Vagina (tissue), 2 donors: ENCODE measurements at places on chromosomes 1 and 21. TPM values are rescaled to one million over a fixed set of nuclear protein-coding genes. Genes with fewer than 3 reads are reported as not detected.

DNA sequence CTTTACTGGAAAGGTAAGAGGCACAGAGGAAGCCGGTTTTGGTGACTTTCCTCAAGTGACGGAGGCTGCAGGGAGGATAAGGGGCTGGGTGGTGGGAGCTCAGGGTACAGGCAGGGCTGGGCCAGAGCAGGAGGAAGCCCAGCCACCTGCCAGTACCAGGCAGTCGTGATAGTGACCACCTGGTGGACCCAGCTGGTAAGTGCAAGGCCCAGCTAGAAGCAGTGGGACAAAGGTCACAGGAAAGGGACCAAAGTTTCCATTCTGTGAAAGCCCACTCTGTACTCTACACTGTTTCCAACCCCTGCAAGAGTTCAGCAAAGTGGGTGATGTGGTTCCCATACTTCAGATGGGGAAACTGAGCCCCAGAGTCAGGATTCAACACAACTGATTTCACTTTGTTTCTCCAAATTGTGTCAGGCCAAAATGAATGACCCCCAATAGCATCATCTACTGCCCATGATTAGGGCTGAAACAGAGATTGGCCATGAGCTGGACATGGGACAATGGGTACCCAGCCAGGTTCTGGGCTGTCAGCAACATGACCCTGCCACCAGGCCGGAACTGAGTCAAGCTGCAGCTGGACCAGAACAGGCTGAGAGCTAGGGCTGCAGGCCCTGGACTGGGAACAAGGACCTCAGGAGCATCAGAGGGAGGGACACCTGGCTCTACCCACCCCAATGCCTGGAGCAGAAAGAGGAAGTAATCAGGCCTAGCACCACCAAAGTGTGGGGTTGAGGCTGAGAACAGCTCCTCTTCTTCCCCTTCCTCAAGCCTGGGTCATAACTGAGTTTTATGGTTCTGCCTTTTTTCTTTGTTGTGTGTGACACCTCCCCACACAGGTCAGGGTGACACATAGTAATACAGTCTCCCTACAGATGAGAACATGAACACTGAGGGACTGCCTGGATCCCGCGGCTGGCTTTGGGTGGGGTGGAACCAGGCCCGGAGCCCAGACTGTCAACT is 50.2 kb downstream of the KCNN3 start:
- no peak for DNase-seq

DNA sequence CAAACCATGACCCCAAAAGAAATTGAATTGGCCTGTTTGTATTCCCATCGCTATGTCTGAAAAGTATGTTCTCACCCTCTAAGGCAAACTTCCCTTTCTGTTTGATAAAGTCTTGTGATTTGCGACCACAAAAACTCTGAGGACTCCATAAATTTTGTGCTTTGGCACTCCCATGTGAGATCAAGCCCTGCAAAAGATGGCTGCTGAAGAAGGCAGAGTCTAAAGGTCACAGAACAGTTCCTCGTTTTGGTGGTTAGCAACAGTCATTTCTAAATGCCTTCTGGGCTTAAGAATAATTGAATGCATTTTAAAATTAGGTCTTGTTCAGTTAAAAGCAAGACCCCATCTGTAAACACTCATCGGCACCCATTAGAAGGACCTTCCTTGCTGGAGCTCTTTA is 441.6 kb downstream of the OMA1 start:
- no peak for DNase-seq

DNA sequence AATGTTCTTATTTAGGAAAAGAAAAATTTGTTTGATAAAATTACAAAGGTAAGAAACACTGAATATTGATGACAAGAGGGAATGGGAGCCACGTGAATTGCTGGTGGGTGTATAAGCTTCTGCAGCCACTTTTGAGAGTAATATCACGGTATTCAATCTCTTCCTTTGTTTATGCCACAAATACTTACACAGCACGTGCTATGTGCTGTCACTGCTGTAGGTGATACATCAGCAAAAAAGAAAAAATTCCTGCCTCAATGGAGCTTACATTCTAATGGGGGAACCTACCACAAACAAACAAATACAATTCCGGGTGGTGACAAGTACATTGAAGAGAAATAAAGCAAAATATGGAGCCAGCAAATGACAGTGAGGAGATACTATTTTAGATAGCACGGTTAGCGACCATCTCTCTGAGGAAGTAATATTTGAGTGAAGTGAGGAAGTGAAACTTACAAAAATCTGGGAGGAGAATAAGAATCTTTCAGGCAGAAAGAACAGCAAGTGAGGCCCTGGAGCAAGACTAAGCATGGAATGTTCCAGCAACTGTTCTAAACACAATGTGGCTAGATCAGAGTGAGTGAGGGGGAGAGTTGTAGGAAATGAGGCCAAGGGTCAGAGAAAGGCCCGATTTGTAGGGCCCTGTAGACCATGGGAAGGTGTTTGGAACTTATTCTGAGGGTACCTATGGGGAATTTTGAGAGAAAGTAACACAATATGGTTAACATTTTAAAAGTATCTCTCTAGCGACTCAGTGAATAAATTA is 2.6 kb upstream of the FCRLB start:
- DNase-seq = no peak

- DNase-seq = no peak
Measured at GRCh38 chr1:27634177-27634984, 604 bp downstream of the FGR start.

DNA sequence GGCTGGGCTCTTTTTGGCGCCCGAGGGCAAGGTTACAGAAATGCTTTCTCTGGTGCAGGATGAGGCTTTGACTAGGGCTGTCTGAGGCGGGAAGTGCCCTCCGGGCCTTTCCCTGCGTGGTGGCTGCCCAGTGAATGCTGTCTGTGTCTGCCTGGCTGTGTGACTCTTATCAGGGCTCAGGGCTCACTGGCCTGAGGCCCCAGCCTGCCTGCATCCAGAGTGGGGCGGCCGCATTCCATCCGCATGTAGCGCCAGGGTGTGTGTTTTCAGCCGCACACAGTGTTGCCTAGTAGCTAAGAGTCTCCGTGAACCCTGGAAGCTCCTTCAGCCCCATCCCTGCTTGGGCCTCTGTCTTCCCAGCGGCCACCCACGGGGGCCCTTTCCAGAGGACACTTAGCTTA is 59.1 kb downstream of the FAAP20 start:
- DNase-seq = no peak

- no peak for DNase-seq
Measured at GRCh38 chr1:41232305-41232704, 9.8 kb downstream of the SCMH1 start.

- no peak for DNase-seq
Measured at GRCh38 chr1:54297596-54298283, 97.8 kb downstream of the MRPL37 start.

DNA sequence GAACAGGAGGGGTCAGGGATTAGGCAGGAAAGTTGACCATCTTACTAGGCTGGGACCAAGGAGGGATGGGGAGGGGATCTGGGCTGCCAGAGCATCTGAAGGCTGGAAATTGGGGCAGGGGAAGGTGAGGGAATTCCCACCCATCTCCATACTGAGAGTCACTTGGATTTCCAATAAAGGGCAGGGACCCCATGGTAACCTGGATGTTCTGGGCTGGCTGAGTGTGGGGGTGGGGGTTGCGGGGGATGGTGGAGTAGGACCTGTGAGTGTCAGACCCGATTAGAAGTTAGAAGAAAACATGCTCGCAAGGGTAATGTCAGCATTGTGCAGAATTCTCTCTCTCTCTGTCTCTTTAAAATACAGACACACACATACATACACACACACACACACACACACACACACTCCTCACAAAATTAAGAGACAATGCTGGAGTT is 40.0 kb upstream of the EPS15 start:
- DNase-seq = no peak

DNA sequence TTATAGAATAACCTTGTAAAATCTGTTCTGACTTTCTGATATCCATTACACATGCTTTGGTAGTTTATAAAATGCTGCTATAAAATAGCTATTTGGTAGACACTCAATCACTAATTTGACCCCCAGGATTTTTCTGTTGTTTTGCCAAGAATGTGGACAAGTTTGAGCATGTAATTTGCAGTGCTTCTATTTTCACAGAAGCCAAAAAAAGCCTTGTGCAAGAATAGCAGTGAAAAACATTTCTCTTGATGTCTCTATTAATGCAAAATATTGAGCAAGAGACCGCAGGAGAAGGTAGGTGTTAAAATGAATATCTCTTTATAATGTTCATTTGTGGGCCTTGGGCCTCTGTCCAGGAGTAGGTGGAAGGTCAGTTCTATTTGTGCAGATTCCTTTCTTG is 22.5 kb downstream of the MAP3K7CL start:
- no peak for DNase-seq

The SERTAD4 gene
- total RNA-seq = 2.7 TPM

The PPIAL4G gene
- total RNA-seq = not detected

The REN gene
- not detected for total RNA-seq

The LRRN2 gene
- 3.4 TPM for total RNA-seq
